M059J (cell line): ENCODE measurements at places on chromosomes 6 and 20. TPM values are rescaled to one million over a fixed set of nuclear protein-coding genes. Genes with fewer than 3 reads are reported as not detected.

DNA sequence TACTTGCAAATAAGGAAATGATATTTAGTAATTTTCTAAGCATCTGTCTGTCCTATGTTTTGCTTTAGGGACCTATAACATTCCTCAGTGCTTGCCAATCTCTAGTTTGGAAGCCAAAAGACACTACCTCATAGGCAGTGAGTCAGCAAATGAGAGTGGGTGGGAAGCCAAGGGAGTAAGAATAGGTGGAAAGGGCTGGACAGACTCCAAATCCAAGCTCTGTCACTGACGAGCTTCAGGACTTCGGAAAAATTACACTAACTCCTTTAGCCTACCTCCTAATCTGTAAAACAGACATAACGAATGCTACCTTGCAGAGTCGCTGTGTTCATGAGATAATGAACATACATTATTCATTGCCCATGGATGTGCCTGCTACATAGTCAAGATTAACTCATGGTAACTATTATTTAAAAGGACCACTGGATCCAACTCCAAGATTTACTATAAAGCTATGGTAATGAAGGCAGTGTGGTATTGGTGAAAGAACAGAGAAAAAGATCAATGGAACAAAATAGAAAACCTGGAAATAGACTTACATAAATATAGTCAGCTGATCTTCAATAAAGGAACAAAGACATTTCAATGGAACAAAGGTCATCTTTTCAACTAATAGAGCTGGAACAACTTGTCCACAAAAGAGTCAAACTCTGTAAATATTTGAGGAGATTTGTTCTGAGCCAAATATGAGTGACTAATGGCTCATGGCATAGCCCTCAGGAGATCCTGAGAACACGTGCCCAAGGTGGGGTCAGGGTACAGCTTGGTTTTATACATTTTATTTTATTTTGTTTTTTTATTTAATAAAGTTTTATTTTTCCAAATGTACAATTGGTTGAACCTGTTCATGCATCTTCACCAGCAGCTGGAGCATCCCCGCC, 64.1 kb downstream of the FAM50B start:
- DNase-seq, result peak; percentile 100

- DNase-seq, result no peak
Observed at GRCh38 chr6:106512968-106513574, 116.2 kb downstream of the RTN4IP1 start.

- DNase-seq, result no peak
Observed at GRCh38 chr6:47288267-47289090, 21.2 kb downstream of the TNFRSF21 start.

DNA sequence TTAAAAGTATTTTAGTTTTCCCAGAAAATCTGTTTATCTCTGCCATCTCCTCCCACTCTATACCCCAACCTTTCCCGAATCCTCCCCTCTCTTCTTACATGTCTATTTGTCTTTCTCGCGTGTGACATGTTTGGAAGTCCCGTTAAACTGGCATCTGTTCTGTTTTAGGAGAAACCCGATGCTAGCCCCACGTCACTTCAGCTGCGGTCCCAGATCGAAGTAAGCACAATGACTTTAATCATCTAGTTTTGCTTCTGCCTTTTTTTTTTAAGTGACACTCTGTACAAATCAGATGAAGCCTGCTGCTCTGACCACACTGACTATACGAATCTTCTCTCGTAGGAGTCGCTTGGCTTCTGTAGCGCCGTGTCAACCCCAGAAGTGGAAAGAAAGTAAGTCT, 97.4 kb downstream of the SASH1 start:
- no peak for DNase-seq

- peak; percentile 86 for DNase-seq
Observed at GRCh38 chr6:12289365-12289919, 719 bp upstream of the EDN1 start.

GRCh38 chr6:154554491-154554890, 44.0 kb upstream of the CNKSR3 start:
- no peak for DNase-seq

GRCh38 chr6:74466572-74466971, 739.3 kb downstream of the COL12A1 start:
- no peak for DNase-seq

- DNase-seq, result peak; percentile 97
Observed at GRCh38 chr6:142374965-142375733, 73.3 kb downstream of the ADGRG6 start.

- DNase-seq, result no peak
Observed at GRCh38 chr6:110475066-110475653, 1.3 kb downstream of the SLC22A16 start.

SLC17A3 gene
- total RNA-seq, result not detected in 2 replicates

HLA-DQB1 gene
- not detected in 2 replicates for total RNA-seq

OVOL2 gene
- total RNA-seq, result 0.22 TPM in 1 of 2 replicates, not detected in the other
